ENCODE measurements at places on chromosomes 13 and 19.

- no peak for DNase-seq
Measured at GRCh38 chr13:99642006-99642405, 140.7 kb downstream of the TM9SF2 start.

DNA sequence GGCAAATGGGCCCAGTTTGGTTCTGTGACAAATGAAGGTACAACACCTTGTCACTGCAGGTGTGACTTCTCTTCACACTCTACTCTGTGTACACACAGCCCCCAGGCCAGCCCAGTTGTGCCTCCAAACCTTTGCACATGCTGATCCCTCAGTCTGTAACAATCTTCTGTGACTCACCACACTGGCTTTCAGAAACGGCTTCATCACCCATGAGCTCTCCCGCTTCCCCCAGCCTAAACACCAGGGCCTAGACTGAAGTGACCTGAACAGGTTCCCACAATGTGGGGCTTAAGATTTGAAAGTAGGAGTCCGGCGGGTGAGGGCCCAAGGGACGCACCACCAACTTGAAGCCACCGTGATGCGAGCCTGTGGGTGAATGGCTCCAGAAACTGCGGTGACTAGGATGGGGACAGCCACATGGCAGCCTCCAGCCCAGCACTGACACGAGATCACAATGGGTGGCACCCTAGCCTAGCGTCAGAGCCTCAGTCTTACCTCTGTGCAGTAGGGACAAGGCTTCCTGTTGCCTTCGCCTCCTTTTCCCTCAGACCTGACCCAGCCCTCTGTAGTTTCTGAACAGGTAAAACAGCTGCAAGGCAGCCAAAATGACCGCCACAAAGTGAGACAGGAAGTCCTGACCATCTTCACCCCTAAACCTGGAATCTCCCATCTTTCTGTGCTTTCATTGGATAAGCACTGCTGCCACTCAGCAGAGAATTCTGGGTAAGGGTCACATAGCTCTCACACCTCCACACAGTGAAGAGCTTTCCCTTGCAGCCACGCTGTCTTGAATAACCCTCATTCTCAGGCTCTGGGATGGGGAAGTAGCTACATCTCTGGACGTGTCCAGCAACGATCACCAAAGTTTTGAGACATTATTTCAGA lies 34.2 kb upstream of the ZNF599 start:
- no peak for DNase-seq

DNA sequence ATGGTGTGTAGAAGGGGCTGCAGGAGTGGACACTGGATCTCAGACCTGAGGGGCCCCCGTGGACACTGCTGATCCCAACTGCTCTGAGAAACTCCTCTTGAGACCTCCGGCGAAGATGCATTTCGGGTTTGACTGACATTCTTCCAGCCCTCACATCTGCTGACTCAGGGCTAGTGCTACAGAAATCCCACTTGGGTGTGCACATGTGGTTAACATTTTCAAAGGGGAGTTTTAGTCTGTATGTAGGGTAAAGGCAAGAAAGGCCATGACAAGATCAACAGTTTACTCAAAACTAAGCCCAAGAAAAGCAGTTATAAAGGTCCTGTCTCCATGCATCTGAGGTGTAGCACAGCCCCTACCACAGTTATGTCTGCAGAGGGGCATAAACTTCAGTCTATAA lies 31.2 kb downstream of the DLEU7 start:
- DNase-seq, result no peak

DNA sequence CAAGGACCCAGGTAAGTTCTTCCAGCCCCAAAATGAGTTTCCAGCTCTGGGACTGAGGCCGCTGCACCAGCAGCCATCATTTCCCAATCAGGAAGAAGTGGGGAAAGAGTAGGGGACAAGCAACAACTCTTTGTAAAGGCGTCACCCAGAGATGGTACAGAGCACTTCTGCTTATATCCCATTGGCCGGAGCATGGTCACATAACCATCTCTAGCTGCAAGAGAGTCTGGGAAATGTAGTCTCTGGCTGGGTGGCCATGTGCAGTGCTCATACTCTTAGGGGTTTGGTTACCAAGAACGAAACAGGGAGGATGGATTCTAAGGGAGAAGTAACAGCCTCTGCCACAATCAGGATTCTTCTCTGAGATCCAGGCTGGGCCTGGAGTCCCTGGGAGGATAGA lies 26.3 kb downstream of the CKM start:
- no peak for DNase-seq

DNA sequence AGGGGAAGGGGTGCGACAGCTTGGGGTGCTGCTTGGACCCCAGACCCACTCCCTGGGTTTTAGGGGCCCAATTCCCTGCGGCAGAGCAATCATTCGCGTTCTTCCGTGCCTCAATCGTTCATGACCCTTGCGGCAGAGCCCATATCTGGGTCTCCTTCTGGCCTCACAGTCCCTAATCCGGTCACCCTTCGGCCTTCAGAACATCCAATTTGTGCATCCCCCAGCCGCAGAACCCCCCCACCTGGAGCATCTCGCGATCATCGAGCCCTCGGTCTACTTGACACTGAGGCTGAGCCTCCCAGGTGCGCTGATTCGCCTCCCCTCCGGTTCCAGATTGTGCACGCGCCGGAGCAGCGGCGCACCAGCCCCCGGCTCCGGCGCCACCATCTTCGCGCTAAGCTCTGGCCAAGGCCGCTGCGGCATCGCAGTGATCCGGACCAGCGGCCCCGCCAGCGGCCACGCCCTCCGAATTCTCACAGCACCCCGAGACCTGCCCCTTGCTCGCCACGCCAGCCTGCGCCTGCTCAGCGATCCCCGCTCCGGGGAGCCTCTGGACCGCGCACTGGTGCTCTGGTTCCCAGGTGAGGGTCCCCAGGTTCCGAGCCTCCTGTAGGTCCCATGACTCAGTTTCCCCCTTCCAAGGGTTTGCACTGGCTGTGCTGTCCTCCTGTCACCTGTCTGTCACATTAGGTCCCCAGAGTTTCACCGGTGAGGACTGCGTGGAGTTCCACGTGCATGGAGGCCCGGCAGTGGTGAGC lies 501 bp downstream of the GTPBP3 start:
- DNase-seq, result no peak

GRCh38 chr13:60514891-60515290 lies 117.9 kb downstream of the TDRD3 start:
- DNase-seq, result no peak

GRCh38 chr19:30521937-30522336 lies 149.8 kb downstream of the ZNF536 start:
- no peak for DNase-seq

DNA sequence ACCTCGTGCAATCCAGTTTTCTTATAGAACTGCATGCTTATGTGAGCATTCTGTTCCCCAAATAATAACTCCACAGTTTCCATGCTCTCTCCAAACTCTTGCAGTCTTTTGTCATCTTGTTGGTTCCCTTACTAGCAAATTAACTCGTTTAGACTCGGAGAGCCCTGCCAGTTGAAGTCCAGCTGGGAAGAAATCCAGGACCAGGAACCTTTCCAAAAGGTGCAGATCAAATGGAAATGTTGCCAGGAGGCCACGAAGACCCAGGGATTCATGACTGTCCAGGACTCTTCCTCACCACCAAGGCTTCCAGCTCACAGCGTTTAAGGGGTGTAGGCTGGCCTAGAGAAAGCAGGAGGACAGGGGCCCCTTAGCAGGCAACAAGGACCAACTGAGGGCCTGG lies 2.1 kb upstream of the TDRD12 start:
- DNase-seq, result no peak

GRCh38 chr13:114135731-114136171 lies 3.3 kb upstream of the RASA3 start:
- DNase-seq, result no peak

All from Ammon's horn (tissue), 1 donor.